Neural crest cell (in vitro differentiated cells): ENCODE measurements at places on chromosomes 1 and 21.

GRCh38 chr1:162578071-162578700 lies 16.7 kb downstream of the UAP1 start:
- DNase-seq = no peak

DNA sequence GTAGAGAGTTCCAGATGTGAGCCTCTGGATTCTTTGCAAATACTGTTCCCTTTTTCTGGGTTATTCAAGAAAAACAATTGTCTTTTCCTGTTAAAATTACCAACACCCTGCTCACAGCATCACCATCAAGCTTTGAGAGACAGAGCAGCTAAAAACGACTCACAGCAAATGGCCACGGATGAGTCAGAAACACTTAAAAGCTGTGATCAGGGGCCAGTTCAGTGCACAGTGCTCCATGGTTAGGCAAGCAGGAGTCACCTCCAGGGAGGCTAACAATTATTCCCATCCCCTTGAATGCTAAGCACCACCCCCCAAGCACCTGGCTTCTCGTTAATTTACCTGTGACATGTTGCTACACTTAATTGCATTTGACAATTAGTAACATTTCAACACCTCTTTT lies 128.4 kb upstream of the CAMK1G start:
- DNase-seq = no peak

DNA sequence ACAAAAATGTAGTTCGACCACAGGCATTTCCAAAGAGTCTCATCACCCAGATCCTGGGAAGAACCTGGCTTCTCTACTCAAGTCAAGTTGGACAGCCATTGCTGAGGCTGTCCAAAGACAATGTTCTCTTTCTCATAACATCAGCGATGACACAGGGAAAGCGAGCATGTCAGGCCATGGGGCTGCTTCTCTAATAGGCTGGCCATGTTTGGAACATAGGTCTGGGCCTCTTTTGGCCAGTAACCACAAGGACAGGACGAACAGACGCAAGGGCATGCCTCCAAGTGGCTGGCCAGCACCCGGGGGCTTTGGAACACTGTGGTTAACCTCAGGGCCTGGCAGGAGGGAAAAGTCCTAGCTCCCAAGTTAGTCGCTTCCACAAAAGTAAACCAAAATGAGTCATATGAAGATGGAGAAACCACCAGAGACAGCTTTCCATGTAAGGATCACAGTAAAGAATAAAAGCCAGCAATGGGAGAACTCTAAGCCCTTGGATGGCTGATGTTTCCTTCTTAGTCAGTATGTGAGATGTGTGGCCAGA lies 80.6 kb upstream of the SLC44A3 start:
- DNase-seq = no peak

GRCh38 chr1:56540467-56540866 lies 38.9 kb downstream of the PLPP3 start:
- DNase-seq = no peak

- DNase-seq = no peak
These were observed 11.9 kb downstream of the LHX4 start for GRCh38 chr1:180241716-180242544.

DNA sequence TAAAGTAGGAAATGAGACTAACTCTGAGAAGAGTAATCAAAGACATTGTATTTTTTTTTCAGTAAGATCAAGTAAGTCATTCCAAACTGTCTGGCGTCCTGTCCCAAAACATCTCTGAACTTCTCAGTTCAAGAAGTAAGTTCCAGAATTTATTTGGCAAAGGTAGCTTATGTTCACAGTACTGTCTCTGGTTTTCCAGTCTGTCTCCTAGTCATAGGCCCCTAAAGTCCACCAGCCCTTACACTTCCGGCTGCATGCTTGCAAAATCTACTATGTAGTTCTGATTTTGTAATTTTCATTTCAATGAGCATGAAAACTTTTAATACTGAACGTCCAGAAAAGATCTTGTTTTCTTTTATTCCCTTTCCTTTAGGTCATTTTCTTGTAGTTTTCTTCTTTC lies 61.4 kb upstream of the S1PR1 start:
- DNase-seq = no peak

DNA sequence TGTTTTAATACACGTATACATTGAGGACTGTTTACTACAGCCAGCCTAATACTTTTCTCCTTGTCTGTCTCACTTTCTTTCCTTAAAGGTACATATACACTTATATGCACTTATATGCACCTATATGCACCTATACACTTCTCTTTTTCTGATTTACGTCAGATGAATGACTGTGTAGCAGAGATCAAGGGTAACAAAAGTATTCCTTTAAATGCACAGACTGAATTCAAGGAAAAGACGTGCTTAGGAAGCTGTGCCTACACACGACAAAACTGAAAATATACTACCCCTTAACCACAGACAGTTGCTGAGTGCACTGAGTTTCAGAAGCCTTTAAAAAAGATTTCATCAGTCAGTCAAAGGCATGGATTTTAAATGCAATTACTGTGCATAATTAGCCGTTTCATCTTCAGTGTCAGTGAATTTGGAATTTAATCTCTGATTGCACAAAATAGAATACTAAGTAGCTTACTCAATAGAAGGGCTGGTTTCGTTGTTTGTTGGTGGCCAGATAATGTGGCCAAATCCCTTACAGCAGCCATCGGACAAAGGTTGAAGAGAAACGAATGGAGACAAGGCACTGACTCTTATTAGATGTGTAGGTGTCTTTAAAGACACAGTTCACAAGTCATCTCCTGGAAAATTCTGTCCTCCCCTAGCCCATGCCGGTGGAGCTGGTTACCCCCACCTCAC lies 38.3 kb upstream of the TARBP1 start:
- DNase-seq = no peak

- no peak for DNase-seq
These were observed at the start of gene DCDC2B for GRCh38 chr1:32208891-32209328. Gene DCDC2B (plus strand): TSS chr1:32209089. CDS start chr1:32209094, 5 bp downstream.

DNA sequence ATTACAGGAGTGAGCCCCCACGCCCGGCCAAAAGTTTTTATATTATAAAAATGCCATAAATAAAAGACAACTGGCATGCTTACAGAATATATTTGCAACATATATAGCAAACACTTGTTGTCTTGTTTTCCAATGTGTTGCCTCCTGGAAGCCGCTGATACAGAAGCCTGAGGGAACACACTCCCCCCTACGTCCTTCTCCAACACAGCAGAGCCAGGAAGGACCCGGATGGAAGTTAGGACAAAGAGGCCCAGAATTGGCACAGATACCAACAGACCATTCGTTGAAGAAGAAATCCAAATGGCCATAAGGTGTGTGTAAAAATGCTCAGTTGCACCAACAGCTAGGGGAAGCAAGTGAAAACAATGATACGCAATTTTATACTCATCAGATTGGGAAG lies 1.3 kb upstream of the PLA2G5 start:
- DNase-seq = no peak

DNA sequence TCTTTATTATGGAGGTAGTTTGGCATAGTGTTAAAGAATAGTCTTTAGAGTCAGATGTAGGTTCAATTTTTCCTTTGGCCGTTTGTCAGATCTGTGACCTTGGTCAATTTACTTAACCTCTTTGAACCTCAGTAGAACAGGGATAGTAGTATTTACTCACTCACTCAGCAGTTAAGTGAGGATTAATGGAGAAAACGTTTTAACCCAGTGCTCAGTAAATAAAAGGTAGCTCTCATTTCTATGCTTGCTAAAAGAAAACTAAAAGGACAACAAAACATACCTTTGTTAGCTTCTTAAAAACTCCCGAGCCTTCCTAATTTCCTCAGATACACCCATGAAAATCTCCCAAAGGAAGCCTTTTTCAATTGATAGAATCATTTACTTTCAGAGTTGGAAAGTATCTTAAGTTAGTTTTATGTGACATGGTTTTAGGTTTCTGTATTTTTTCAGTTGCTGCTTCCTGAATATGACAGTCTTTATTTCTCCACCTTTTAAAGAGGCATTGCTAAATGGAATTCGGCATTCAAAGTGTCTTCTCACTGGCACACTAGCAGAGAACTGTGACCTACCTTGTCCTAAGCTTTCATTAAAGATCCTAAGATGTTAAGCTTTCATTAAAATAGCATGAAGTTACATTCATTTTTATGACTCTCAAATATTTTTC lies 7.8 kb downstream of the ABCD3 start:
- DNase-seq = no peak

- no peak for DNase-seq
These were observed 107.2 kb downstream of the SIM2 start for GRCh38 chr21:36806103-36806502.

DNA sequence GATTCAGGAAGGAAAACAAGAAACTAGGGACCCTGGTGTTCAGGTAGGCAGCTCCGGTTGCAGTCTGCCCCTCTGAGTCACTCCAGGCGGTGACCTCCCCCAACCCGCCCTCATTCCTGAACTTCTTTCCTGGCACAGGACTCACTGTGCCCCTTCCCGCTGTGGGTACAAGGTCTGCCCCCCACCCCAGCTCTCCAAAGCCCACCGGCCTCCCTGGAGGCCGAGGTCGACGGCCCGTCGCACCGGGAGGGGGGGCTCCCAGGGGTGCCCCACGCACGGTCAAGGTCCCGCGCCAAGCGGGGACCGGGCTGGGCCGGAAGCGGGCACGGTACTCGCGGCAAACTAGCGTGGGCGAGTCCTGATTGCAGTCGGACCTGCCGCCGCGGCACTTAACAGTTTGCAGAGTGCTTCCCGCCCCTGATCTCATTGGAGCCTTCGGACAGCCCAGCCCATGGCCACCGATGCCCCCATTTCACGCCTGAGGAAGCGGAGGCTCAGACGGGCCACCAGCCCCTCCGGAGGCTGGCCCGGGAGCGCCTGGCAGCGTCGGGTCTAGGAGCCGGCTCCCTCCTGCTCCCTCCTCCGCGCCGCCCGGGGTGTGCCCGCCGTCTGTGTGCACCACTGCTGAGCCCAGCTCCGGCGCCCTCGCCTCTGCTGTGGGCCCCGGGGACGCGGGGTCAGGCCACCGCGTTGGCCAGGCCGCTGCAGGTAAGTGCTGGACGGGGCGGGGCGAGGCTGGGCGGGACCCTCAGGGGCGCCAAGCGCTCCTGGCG lies at the start of gene GJB3:
Gene GJB3, plus strand, starts transcription at position 144 of the 773 bp plus-strand sequence. CDS start 3,549 bp downstream, outside the sequence.
- no peak for DNase-seq
